Pancreas (tissue), 10 donors: ENCODE measurements at places on chromosomes 2 and 18. TPM values are rescaled to one million over a fixed set of nuclear protein-coding genes. Genes with fewer than 3 reads are reported as not detected.

- no peak for DNase-seq
Observed at GRCh38 chr2:191209340-191209739, 35.9 kb upstream of the MYO1B start.

GRCh38 chr18:47931718-47932103 is 1.3 kb upstream of the SMAD2 start:
- DNase-seq = no peak

DNA sequence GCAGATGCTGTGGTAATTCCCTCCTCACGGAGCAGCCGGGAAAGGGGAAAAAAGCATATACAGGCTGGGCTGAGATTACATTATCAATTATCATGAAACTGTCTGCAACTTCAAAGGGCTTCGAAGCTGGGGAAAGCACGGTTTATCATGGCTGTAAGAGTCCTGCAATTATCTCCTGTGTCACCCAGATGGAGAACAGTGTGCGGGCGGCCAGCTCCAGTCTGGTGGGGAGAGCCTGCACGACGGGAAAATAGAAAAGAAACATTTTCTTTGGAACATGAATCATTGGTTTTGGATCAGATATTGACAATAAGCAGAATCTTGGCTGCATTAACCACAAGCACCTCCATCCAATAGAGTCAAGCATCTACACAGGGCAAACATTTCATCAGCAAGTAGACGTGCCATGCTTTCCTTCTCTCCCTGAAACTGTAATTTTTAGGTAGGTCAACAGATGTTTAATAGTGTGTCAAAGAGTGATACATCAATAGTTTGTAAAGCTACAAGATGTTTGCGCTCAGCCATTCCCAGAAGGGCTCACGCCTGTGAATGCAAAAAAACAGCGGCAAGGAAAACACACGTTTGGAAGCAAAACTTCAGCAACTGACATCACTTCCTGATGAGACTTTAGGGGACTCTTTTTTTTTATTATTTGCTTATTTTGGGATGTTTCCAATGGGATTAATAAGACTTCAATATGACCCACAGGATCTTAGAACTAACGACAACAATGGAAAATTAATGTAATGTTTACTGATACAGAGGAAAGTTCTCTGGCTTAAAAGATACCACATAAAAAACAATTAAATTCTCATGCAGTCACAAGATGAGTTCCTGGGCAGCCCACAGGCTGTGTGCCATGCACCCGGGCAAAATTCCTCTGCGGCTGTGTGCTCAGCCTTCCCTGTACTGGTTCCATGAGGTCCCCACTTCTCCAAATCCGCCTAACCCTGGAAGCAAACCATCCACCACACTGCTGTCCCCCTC is 111.0 kb upstream of the SALL3 start:
- DNase-seq = no peak

DNA sequence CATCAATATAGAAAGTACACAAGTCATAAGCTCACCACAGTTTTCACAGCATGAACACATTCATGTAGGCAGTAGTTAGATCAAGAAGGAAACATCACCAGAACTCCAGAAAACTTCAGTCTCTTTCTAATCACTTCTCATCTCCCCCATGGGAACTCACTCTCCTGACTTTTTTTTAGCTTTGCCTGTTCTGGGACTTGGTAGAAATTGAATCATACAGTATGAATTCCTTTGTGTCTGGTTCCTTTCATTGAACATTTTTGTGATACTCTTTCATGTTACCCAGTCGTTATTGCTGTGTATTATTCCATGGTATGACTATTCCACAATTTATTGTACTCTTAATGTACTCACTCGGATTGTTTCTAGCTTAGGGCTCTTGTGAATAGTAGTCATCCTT is 160.2 kb downstream of the TAF4B start:
- no peak for DNase-seq

- DNase-seq = no peak
Observed at GRCh38 chr2:23566241-23567142, 181.5 kb downstream of the KLHL29 start.

DNA sequence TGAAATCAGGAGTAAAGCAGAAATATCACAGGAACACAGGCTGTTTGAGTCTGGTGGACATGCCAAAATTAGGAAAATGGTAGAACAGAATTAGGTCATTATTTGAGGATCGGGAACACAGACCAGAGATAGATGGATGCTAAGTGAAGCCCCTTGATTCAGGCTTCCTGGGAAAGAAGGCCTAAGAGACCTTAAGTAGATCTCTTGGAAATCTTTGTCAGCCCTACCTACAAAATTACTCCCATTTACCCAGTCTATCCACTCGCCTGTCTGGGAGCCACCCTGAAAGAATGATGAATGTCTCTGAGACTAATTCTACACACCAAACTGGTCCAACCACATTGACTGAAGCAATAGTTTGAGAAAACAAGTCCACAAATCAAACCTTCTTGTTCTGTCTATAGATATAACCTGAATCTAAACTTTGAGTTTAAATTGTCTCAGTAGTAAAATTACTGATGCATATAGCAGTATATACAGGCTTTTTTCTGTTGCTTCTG is 36.6 kb upstream of the TANK start:
- no peak for DNase-seq

- no peak for DNase-seq
Observed at GRCh38 chr2:111057045-111057444, 63.7 kb upstream of the BCL2L11 start.

GRCh38 chr2:10406016-10406415 is 42.1 kb downstream of the ODC1 start:
- peak; percentile 23 for DNase-seq

- DNase-seq = no peak
Observed at GRCh38 chr2:9030190-9030589, 26.7 kb upstream of the MBOAT2 start.

DNA sequence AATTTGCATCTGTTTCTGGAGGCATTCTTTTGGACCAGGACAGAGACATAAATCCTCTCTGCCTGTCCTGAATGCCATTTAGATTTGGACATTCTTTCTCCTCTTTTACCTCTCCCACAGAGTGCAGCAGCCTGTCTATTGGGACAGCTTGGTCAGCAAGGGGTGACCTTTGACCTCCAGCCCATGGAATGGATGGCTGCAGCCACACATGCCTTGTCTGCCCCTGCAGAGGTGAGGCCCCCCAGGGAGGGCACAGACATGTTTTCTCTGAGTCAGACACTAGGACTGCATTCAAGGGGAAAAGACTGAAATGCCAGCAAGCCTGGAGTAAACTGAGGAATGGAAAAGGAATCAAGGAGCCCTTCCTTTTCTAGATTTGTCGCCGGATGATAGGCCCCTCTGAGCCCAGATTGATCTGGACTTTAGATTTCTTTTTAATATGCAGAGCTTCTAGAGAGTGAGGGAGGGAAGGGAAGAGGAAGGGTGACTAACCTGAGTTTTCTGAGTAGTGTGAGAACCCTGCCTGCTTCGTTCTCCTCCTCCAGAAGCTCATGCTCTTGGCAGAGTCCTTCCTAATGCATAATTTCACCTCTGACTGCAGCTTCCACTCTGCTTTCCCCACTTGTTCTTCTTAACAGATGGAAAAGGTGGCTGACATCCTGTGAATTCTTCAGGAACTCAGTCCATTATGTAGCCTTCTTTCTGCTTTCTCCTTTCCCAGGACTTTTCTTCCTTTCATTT is 16.1 kb upstream of the TTLL4 start:
- no peak for DNase-seq

- no peak for DNase-seq
Observed at GRCh38 chr18:44788334-44788733, 107.6 kb downstream of the SETBP1 start.

DNA sequence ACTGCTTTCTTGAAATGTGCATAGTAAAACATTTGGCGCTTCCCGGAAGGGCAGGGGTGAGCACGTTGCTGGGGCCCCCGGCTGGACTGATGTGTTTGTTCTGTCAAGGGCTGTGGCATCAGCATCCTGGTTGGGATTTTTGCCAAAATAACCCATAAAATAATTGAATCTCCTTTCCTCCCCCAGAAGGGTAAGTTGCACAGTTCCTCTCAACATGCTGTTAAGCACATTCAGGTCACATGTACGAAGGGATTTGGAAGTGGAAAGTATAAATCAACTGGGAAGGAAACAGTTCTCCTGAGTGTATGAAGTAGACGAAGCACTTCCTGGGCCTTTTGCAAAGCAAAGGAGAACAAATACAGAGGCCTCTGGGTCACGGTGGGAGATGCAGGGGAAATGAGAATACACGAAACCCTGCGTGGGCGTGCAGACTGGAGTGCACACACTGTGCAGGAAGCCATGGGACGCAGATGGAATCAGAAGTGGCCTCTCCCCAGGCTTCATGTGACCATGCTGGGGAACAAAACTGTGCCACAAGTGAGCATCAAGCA is 183.9 kb downstream of the LPIN1 start:
- no peak for DNase-seq

DNA sequence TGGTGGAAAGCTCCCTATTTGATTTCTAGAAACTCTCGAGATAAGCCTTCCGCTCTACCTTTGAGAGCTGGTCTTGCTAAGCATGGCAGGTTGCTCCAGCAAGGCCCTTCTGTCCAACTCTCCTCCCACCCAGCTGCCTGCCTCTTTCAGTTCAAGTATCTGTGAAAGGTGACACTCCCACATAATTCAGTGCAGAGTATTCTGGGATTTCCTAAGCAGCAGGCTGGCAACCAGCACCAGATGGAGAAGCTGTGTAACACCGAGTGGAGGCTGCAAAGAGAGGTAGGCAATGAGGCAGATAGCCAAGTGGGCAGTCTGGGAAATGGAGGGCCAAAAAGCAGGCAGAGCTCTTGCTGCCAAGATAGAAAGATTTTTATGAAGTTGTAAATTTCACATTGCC is 88.4 kb upstream of the CAVIN2 start:
- no peak for DNase-seq

GRCh38 chr18:24795129-24795528 is 334.7 kb downstream of the HRH4 start:
- DNase-seq = no peak

GRCh38 chr2:86274265-86274917 is 63.0 kb downstream of the REEP1 start:
- DNase-seq = no peak

GRCh38 chr2:42768706-42769256 is 4.8 kb upstream of the OXER1 start:
- no peak for DNase-seq

- DNase-seq = no peak
Observed at GRCh38 chr18:50143886-50144285, 51.1 kb downstream of the MYO5B start.

GRCh38 chr18:2681993-2682603 is 26.6 kb downstream of the SMCHD1 start:
- DNase-seq = no peak

DNA sequence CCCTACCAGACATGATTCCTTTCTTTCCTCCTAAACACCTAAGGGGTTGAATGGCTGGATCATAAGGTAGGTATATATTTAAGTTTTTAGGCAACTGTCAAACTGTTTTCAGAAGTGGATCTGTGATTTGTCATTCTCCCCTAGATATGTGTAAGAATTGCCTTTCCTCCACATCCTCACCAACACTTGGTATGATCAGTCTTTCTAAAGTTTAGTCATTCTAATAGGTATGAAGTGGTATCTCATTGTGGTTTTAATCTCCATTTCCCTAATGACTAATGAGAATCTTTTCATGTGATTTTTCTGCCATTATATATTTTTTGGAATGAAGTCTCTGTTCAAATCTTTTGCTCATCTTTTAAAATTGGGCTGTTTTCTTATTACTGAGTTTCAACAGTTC is 122.1 kb downstream of the TFCP2L1 start:
- DNase-seq = no peak

- no peak for DNase-seq
Observed at GRCh38 chr2:227456772-227457171, 15.2 kb upstream of the AGFG1 start.

DNA sequence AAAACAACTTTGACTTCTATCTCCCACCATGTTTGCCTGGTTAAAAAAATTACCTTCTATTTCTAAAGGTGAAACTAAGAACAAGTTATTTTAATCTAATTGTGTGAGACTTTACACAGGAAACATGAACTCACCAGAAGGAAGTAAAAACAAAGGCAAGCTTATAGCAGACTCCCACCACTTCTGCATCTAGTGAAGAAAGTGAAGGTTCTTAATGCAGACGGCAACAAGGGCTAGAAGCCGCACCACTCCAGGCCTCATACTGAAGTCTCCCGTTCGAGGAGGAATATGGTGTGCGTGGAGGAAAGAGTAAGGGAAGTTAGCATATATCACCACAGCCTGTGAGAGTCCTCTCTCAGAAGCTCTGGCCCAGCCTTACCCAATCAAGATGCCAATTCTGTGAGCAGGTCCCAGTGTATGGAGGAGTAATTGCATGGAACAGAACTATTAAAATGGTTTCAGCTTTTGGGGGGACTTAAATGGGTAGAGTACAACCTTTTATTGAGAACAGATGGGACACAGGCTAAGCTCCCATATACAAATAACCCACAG is 958.7 kb downstream of the BCL11A start:
- no peak for DNase-seq

DNA sequence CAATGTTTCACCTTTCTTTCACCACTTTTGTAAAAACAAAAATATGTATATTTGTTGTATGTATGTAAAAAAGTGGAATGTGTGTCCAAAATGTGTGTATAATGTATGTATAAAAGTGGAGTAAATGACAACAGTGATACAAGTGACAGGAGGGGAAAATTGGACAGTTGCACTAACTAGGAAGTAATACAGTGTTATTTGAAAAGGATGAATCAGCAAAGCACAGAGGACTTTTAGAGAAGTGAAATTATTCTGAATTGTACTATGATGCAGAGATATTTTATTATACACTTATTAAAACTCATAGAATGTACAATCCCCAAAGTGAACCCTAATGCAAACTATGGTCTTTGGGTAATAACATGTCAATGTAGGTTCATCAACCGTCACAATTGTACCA is 331.3 kb upstream of the CNTNAP5 start:
- no peak for DNase-seq

- DNase-seq = no peak
Observed at GRCh38 chr2:175205523-175205922, 24.0 kb upstream of the ATP5MC3 start.

GCG gene
- polyA plus RNA-seq = 1,874 TPM

NPAS2 gene
- 35.3 TPM for polyA plus RNA-seq

ACMSD gene
- polyA plus RNA-seq = 3.4 TPM

HTR2B gene
- polyA plus RNA-seq = 0.11 TPM

TXNDC2 gene
- polyA plus RNA-seq = not detected

CPLX4 gene
- polyA plus RNA-seq = not detected

C2orf66 gene
- 0.16 TPM for polyA plus RNA-seq

CRYBA2 gene
- polyA plus RNA-seq = 314 TPM

SERPINB4 gene
- polyA plus RNA-seq = not detected

CYRIA gene
- 1.3 TPM for polyA plus RNA-seq

CD226 gene
- 0.07 TPM for polyA plus RNA-seq

LOXHD1 gene
- polyA plus RNA-seq = 0.46 TPM

CCBE1 gene
- 0.77 TPM for polyA plus RNA-seq

SPEG gene
- polyA plus RNA-seq = 21.9 TPM

LRRFIP1 gene
- polyA plus RNA-seq = 22.3 TPM

EGR4 gene
- polyA plus RNA-seq = 0.94 TPM
